Myocyte (in vitro differentiated cells): ENCODE measurements at places on chromosomes 2 and 18. TPM values are rescaled to one million over a fixed set of nuclear protein-coding genes. Genes with fewer than 3 reads are reported as not detected.

DNA sequence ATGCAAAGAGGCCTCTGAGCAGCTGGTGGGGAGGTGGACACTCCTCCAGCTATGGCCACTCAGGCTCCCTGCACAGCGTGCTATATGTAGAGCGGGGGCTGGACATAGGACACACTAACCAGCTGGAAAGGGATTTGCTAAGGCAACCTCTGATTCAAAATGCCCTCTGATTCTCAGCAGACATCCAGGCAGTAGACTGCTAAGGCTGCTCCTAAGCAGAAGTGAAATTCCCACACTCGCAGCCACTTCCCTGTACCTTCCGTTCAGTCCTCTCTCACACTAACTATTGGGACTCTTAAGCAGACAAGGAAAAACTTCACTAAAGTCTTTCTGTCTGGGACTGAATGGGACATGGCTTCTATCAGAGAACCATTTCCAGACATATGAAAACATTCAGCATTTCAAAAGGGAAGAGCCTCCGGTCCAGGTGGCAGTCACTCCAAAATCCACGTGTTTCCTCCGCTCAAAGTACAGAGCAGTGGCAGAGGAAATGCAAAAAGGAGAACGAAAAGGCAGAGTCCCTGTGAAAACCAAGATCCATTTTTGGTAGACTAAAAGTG lies 265.8 kb downstream of the TTC32 start:
- no peak for DNase-seq

DNA sequence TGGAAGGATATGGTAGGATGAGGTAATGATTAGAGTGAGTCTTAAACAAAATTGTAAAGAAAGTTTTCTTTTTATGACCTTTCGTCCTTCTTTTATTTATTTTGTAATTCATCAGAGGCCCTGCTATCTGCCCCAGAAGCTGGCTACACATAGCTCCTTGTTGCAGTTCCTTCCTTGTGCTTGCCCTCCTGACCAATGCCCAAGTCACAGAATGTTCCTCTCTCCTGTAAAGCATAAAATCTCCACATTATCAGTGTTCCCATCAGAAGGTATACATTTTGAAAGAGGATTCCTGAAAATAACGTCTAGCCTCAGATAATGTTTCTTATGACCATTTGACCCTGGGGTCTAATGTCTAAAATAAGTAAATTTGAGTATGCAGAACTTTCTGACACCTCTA lies 78.3 kb downstream of the RND3 start:
- DNase-seq, result no peak

Gene TSPYL6
- total RNA-seq, result not detected in 2 replicates

Gene TRIM54
- 74.0 and 105 TPM in 2 replicates for total RNA-seq

GRCh38 chr2:177393203-177393755 lies 706 bp downstream of the AGPS start:
- DNase-seq, result no peak

DNA sequence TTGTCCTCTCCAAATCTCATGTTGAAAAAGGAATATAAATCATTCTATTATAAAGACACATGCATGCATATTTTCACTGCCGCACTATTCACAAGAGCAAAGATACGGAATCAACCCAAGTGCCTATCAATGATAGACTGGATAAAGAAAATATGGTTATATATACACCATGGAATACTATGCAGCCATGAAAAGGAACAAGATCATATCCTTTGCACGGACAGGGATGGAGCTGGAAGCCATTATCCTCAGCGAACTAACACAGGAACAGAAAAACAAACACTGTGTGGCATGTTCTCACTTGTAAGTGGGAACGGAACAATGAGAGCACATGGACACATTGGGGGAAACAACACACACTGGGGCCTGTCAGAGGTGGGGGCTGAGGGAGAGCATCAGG lies 28.1 kb upstream of the PARD3B start:
- DNase-seq, result no peak

DNA sequence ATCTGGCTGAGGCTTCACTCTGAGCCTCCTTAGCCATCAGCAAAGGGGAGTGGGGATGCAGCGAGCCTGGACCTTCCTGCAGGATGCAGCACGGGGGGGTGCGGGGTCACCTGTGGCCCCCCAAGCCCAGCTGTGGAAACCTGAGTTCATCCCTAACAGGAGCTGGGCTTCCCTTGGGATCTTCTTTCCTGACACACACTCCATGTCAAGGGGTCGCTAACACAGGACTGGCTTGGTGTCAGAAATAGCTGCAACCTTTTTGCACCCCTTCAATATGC lies 174.7 kb downstream of the RTP5 start:
- DNase-seq, result no peak

Gene INHBB
- 0.27 and 0.36 TPM in 2 replicates for total RNA-seq

DNA sequence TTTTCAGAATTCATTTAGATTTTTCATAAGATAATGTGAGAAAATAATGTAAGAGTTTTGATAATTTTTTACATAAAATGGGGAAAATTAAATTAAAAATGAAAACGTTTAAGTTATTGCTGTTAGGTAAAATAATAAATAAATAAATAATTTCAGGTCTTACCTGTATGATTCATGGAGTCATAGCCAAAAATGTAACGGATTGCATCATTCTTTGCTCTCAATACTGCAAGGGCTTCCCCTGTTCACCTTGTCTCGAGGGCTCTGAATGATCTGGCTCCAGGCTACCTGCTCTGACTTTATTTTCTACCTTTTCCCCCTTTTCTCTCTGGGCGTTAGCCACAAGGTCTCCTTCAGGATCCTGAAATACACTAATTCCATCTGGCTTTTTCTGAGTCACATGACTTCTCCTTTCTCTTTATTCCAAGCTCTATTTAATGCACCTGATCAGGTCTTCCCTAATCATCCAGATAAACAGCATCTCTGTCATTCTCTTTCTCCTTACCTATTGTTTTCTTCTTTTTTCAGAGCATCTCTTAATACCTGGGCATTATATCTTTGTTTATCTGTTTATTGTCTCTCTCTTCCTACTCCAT lies 30.0 kb upstream of the CFAP36 start:
- DNase-seq, result no peak

Gene ZNF24
- 53.8 and 63.2 TPM in 2 replicates for total RNA-seq

DNA sequence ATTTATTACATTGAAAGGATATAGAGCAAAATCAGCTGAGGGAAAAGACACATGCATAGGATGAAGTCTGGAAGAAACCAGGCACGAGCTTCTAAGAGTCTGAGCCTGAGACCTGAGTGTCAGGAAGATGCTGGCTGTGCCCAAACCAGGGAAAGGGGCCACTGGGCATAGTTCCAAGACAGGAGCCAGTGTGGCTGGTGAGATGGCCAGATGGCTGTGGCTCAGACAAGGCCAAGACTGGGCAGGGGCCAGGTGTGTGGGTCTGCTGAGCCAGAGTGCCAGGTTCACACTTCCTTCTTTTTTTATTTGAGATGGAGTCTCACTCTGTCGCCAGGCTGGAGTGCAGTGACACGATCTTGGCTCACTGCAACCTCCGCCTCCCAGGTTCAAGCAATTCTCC lies 95.5 kb upstream of the ATG16L1 start:
- no peak for DNase-seq

- DNase-seq, result no peak
Observed at GRCh38 chr18:28650860-28651259, 473.9 kb upstream of the CDH2 start.

DNA sequence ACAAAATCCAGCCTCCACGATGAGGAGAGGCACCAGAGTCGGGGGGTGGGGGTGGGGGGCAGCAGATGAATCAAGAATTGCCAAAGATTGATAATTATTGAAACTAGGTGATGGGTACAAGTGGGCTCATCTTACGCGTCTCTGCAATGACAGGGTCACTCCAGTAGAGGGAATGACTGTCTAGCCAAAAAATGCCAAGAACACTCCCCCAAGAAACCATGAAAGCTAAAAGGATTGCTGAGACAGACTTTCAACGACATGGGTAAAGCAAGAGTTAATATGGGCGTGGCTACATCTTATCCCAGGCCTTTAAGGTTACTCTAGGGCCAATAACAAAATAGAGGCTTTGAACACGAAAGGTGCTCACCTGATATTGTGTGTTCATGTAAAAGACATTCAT lies 86.5 kb downstream of the STK39 start:
- no peak for DNase-seq

DNA sequence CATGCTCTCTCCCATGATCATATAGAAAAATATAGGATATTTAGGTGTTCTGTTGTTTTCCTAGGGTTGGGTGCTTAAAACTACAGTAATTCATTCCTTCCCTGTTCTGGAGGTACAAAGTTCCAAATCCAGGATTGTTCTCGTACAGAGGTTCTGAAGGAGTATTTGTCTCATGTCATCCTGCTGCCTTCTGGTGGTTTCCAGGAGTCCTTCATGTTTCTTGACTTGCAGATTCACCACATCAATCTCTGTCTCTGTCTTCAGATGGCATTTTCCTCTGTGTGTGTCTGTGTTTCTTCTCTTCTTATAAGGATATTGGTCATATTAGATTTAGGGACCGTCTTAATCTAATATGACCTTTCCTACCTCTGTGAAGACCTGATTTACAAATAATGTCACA lies 397.9 kb downstream of the NYAP2 start:
- DNase-seq, result peak; percentile 18

GRCh38 chr2:151238527-151239487 lies 22.9 kb downstream of the RBM43 start:
- peak; percentile 78 for DNase-seq

DNA sequence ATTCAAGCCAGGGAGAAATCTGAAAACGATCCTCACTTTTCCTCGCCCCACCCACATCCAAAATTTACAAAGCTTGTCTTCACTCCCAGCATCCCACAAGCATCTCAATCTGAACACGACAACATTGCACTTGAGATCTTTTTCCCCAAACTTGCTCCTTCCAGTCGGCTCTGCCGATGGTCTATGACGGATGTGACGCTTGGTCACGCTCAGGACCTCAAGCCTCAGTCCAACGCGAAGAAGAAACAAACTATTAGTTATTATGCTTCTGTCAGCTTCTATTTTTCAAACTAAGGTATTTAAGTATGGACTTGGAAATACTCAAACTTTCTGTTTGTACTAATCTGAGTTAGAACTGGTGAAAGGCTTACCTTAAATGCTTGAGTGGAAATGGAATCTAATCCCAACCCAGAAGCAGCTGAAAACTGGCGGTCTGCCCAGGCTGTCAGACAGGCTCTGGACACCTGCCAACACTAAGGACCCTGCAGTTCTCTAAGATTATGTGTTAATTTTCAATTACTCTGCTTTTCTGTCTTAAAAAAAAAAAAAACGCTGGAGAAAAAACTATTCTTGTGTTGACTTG lies 132.1 kb upstream of the DNMT3A start:
- DNase-seq, result no peak

DNA sequence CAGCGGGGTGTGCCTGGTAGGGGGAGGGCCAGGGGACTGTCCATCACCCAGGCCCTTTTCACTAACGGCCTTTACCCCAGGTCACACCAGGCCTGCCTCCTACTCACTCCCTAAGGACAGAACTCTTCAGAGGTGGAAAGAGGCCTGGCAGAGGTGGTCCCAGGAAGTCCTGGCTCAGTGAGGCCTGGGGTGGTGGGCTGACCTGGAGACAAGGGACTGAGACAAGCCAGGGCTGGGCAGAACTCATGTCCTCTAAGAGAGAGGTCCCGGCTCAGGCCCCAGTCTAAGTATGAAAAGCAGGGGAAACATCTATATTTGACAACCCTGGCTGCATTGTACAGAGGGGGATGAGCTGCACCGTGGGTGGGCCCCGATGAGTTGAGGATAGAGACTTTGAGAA lies 65.9 kb upstream of the TEX51 start:
- no peak for DNase-seq

GRCh38 chr2:45166229-45166890 lies 157.1 kb upstream of the SIX2 start:
- no peak for DNase-seq

Gene HOXD3
- total RNA-seq, result not detected in 2 replicates
